Upper lobe of left lung (tissue), 6 donors: ENCODE measurements at places on chromosomes 1 and 21. TPM values are rescaled to one million over a fixed set of nuclear protein-coding genes. Genes with fewer than 3 reads are reported as not detected.

- DNase-seq = no peak
These were observed 29.5 kb upstream of the HNRNPU start for GRCh38 chr1:244893836-244894235.

Gene ATP1A4
- not detected for total RNA-seq

- DNase-seq = no peak
These were observed 27.4 kb downstream of the IL23R start for GRCh38 chr1:67193704-67194103.

Gene SLC6A9
- total RNA-seq = 21.8 TPM

Gene DCDC2B
- total RNA-seq = 11.4 TPM

Gene TOR1AIP2
- total RNA-seq = 66.9 TPM

- DNase-seq = no peak
These were observed 10.2 kb downstream of the VN1R5 start for GRCh38 chr1:247266053-247266452.

Gene HSPG2
- 433 TPM for total RNA-seq

Gene DNAJC6
- total RNA-seq = 3.5 TPM

DNA sequence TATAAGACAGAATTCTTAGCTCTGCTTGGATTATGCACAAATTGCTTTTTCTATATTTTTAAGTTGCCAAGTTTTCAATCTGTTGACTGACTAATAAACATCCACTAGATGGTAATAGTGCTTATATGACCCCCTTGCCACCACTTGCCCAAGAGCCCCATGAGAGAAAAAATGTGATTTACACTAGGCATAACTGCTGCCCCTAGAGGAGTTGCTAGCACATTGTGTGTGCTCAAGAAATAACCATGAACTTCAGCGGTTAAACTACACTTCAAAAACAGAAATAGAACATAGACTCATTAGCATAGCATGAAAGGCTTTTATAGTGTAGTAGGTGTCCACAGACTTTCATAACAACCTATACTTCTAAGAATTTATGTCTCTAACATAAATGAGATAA lies 61.4 kb downstream of the BRINP3 start:
- no peak for DNase-seq

DNA sequence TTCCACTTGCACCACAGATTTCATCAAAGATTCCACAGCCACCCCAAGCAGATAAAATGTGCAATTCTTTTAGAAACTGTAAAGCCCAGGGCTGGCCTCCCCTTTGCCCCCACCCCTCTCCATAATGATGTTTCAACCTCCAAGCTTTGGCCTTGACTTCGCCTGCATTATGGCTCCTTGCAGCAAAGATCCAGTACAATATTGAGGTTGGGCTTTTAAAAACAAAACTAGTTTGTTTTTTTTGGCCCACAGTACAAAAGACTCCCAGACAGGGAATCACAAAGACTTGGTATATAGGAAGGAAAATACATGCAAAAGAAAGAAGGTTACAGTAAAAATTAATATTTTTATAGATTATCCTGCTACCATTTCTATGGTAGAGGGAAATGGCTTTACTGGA lies 356.5 kb upstream of the PTBP2 start:
- DNase-seq = no peak

DNA sequence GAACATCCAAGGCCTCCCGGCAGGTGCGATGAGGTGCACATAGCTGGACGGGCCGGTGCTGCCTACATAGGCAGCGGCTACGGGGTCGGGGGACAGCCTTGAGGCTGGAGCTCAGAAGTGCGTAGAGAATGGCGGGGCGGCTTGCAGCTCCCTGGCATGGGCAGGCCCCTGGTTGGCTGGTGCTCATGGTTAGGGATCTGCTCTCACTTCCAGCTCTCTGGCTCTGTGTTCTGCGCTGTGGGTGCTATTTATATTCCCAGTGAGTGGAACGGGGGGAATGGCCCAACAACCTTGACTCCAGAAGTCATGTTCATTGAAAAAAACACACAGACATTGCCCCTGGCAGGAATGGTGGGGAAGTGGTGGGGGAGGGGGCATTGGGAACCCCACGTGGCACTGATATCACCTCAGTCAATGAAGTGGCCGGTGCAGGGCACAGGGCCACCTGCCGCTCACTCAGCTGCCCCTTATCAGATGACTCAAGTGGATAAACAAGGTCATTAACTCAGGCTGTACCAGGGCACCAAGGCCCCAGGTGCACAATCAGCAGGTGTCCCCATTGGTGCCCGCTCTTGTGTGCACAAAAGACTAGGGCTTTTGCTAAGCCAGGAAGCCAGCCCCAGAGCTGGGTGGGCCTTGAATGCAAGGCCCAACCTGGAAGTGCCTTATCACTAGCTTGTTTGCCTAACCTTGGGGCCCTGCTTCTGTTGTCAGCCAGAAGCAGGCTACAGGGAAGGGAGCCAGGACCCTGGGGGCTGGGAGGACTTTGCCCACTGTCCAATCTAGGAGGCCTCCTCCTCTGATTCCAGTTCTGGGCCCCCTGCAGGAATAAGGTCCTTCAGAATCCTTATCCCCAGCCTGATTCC lies at the start of gene NR0B2:
NR0B2 (minus strand) TSS at position 222 of the 866 bp plus-strand sequence; CDS start at position 187, 35 bp downstream.
- DNase-seq = peak; percentile 89

Gene RGS7
- not detected for total RNA-seq

DNA sequence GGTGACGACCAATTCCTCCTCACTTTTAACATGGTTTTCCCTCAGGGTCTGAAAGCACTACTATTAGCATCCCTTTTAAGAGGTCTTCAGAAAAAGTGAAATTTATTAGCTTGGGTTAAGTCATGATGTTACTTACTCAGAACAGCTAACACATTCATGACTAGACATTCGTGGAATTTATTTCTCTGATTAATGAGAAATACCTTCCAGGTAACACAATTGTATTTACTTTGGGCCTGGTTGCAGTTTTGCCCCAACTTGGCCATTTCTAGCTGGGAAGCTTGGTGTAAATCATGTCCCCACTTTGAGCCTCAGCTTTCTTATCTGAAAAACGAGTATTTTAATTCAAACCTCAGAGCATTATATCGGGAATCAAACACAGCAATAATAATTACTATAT lies 119.2 kb upstream of the SPATA6 start:
- DNase-seq = no peak

DNA sequence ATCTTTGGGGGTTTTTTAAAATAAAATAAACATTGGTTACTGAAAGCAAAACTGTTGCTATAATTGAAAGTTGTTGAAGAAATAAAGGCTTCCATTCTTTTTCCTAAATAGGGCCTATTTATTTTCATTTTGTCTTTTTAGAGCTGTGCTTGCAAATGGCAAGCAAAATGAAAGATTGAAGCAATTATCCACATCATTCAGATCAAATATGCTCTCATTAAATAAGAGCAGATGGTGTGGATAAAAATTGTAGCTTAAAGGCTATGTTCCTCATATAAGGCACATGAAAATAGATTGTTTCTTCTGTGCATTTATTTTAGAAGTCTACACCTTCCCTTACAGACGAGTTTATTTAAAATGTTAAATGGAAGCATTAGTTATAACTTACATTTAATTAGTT lies 1317.7 kb downstream of the MRPL39 start:
- no peak for DNase-seq

Gene SLC2A5
- total RNA-seq = 0.39 TPM

- no peak for DNase-seq
These were observed 20.9 kb downstream of the PLA2G2F start for GRCh38 chr1:20160034-20160433.

DNA sequence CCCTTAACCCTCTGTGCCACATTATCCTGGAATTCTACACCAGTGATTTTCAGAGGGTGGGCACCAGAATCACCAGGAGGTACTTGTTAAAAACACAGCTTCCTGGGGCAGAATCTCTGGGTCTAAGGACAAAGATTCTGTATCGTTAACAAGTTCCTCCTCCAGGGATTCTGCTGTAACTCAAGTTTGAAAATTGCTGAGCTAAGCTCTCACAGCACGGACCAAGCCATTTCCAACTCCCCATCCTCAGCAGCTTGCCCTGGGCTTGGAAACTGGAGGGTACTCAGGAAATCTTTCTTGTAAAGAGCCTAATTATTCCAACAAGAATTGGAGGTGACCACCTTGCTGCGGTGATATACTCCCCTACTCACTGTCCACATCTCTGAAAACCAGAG lies 48.8 kb downstream of the TMCO4 start:
- DNase-seq = no peak

Gene KRTAP10-8
- not detected for total RNA-seq

- peak; percentile 80 for DNase-seq
These were observed at the start of gene METTL25B for GRCh38 chr1:156727926-156728598. Gene METTL25B (plus strand): TSS chr1:156728469. CDS start chr1:156729105, 636 bp downstream.

Gene DCST1
- total RNA-seq = not detected

DNA sequence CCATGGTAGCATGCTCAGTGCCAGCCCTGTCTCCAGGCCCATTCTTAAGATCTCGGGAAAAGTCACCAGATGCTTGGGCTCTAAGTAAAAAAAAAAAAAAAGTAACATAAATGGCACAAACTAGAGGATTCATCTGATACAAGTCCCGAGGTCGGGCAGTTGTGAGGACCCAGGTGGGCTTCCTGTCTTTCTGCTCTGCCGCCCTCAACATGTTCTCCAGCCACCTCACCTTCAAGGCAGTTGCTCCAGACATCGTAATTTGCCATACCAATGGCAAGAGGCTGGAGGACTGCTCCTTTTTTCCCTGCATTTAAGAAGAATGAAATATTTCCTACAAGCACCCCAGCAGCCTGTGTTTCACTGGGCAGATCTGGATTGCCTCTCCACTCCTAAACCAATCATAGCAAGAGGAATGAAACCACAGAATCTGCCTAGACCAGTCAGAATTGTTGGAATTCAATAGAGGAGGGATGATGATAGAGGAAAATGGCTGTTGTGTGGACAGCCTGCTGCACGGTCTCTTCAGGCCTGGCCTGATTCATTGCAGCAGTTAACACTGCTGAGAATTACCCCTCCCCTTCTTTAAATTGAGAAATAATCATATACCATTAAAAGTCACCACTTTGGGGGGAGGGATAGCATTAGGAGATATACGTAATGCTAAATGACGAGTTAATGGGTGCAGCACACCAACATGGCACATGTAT lies 5.4 kb downstream of the HMGN2 start:
- DNase-seq = no peak

GRCh38 chr1:15323351-15323988 lies 76.4 kb downstream of the FHAD1 start:
- DNase-seq = peak; percentile 84

Gene DTL
- total RNA-seq = 2.9 TPM

- DNase-seq = no peak
These were observed 47.1 kb downstream of the COQ8A start for GRCh38 chr1:226987179-226987536.

DNA sequence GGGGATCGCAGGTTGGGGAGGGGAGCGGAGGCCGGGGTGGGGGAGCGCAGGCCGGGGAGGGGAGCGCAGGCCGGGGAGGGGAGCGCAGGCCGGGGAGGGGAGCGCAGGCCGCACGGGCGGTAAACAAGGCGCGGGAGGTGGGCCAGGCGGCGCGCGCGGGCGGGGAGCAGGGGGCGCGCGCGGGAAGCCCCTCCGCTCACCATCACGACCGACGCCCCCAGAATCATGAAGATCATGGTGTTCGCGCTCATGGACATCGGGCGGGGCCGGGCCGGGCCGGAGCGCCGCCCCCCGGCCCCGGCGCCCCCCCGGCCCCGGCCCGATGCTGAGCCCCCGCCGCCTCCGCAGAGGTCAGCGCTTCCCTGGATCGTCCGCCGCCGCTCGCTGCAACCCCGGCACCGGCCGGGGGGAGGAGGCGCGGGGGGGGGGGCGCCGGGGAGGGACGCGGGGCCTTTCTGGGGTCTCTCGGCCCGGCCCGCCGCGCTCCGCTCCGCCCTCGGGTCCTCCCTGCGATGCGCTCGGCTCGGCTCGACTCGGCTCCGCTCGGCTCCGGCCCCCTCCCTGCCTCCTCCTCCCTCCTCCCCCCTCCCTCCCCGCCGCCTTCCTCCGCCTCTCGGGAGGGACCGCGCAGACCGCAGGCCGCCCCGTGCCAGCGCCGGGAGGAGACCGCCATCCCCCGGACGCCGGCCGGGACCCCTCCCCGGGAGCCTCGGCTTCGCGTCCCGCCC lies at the start of gene TMEM240:
TMEM240 (minus strand) TSS at position 535 of the 728 bp plus-strand sequence; CDS start at position 257, 278 bp downstream.
- peak; percentile 66 for DNase-seq

Gene EPHX1
- total RNA-seq = 82.8 TPM

- DNase-seq = no peak
These were observed 102.7 kb downstream of the ZNF281 start for GRCh38 chr1:200306944-200307754.

DNA sequence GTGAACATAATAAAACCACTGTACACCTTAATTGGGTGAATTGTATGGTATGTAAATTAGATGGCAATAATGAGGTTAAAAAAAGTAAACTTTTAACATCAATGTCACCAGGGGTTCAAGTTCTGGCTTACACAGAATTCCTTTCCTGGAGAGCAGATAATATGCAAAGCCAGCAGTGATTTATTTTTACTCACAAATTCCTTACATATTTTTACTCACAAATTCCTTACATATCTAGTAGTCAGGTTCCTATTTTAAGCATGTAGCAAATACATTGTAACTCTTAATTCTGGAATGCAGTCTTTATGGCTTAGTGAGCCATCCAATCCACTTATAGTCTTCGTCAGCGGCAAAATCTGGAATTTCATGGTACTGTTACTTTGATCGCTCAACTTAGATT lies 1.3 kb upstream of the UBE4B start:
- no peak for DNase-seq

DNA sequence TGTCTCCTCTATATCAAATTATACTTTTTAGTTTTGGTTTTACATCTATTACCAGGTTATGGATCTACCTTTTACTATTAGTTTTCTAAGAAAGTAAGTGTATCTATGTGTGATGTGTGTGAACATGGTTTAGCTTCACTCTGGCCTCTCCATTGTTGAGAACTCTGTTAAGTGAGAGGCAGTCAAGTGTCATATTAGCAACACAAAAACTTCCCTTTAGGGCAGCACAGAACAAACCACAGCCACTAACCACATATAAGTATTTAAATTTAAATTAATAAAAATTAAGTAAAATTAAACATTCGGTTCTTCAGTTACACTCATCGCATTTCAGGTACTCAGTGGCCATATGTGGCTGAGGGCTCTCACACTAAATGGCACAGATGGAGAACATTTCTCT lies 96.6 kb downstream of the DPYD start:
- DNase-seq = no peak

Gene AQP10
- 0.49 TPM for total RNA-seq

DNA sequence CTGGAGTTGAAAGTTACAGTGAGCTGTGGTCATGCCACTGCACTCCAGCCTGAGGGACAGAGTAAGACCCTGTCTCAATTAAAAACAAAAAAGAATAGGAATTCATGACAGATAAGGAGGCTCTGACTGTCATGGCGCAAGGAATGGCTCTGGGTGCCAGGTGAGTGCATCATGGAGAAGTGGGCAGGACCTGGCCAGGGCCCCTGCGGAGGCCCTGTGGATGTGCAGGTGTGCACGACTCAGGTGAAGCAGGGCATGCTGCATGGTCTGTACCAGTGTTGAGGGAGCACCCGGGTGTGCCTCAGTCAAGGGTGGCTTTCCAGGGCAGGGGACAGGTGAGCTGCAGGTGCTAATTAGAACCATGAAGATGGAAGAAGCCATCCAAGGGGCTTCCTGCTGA lies 14.0 kb downstream of the SLC1A7 start:
- DNase-seq = no peak

- no peak for DNase-seq
These were observed 22.7 kb upstream of the SHE start for GRCh38 chr1:154524881-154525280.

Gene ZNF695
- total RNA-seq = 0.46 TPM

- no peak for DNase-seq
These were observed 52.6 kb downstream of the PCNX2 start for GRCh38 chr1:233242827-233243483.
